HEK293T (cell line): ENCODE measurements at places on chromosomes 4 and X.

DNA sequence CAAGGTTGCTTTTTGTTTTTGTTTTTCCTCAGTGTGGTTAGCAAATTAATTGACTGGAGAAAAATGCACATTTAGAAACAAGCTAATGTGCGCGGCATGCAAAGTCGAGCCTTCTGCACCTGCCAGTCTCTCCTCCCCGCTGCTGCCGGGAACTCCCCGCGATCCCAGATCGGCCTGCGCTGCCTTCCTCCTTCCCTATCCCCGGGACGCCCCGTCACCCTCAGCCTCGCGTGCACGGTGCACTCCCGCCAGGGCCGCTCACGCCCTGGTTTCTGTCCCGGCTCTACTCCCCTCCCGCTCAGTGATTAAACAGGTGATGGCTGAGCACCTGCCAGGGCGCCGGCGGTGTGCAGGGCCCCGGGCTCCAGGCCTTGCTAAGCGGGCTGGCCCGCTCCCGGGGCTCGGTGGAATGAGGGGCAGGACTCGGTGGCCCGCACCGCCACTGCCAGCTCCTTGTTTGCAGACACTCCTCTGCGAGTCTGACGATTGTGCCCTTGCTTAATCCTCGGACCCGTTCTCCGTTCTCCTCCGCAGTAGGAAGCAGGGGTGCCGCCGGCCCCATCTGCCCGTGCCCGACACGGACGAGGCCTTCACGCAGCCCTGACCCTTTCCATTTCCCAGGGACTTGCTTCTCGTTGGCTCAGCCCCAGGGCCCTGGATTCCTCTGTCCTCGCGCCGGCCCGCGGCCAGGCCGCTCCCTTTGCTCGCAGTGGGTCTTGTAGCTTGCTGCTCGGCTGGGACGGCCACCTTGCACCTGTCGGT, 143.4 kb downstream of the TRIML1 start:
- DNase-seq, result no peak

DNA sequence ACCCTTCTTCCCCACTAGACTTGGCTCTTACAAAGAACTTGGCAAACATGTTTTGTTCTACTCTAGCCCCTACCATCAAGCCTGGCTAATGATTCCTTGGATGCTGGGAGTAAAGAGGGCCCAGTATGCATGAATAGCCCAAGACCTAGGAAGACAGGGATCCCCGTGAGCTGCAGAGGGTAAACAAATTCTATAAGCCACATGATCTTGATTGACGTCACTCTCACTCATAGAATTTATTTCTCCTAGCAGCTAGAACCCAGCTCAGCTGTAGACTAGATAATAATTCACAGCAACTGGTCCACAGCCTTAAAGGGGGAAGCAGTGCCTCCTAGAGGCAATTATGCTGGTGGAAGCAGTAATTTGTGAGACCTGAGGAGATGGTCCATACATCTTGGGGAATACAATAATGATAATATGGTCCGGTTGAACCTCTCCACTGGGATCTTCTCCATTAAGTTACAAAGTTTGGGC, 16.1 kb upstream of the USO1 start:
- DNase-seq, result no peak

DNA sequence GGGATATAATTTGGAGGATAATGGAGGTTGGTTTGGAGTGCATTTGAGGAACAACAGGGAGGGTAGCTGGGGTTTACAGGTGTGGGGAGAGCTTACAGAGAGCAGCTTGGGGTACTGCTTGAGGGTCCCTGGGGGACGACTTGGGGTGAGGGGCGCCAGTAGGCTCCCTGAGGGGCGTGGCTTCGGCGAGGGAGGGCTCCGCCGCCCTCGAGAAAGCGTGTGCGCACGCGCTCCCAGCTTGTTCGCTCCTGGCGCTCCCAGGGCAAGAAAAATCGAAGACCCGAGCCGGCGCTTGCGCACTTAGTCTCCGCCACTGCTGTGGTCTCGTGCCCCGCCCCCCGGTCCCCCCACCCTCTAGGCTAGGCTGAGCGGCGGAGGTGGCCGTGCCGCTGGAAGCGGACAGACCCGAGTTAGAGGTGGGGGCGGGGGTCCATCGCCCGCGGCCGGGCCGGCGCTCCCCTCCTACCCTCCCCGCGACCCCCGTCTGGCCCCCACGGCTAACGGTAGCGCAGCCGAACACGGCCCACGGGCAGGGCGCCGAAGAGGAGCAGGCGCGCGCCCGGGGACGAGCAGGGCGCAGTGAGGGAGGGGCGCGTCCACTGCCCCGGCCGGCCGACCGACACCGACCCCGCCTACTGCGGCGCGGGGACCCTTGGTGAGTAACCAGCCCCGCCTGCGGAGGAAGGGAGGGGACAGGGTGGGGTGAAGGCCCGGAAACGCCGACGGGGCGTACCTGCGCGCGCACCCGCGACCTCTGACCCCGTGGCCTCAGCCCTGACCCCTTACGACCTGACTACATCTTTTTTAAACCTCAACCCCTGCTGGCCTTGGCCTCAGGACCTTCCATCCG, 5.4 kb upstream of the CCDC120 start:
- peak; percentile 88 for DNase-seq

- DNase-seq, result no peak
These were observed 190.9 kb downstream of the NDST4 start for GRCh38 chr4:114922592-114922933.

- DNase-seq, result no peak
These were observed 29.8 kb downstream of the FGFR3 start for GRCh38 chr4:1822568-1823544.

- no peak for DNase-seq
These were observed 76.2 kb downstream of the MTMR1 start for GRCh38 chrX:150769408-150769807.

GRCh38 chrX:68571610-68572311, 72.9 kb downstream of the YIPF6 start:
- DNase-seq, result no peak
